ENCODE measurements at places on chromosomes 2 and 18. TPM values are rescaled to one million over a fixed set of nuclear protein-coding genes. Genes with fewer than 3 reads are reported as not detected.

Gene WNT6
- 2.0 TPM for total RNA-seq

Gene CXCR1
- 0.49 TPM for total RNA-seq

Gene LOXHD1
- total RNA-seq = not detected

Gene CPSF3
- total RNA-seq = 19.4 TPM

Gene ALPP
- not detected for total RNA-seq

DNA sequence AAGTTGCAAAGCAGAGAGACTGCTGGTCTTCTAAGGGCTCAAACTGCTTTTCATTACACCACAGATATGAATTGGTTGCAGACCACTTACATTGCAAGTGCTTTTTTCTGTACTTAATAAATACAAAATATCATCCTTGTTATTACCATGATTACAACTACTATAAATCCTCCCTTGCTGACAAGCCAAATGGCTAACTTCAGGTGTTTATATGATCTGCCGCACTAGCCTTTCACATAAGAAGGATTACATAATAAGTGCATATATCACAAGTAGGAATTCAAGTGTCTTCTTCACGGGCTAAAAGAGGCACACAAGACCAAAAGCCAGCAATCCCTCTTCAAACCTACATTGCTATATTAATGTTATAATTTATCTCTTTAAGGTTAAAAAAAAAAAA lies 373.0 kb downstream of the ZEB2 start:
- no peak overlapping the region for H3K4me3 ChIP-seq
- H3K36me3 ChIP-seq = no peaks in the 10 kb centered on the region
- H3K27me3 ChIP-seq = no peaks in the 10 kb centered on the region
- H3K4me1 ChIP-seq = peaks cover under 1% of the 10 kb centered on the region

DNA sequence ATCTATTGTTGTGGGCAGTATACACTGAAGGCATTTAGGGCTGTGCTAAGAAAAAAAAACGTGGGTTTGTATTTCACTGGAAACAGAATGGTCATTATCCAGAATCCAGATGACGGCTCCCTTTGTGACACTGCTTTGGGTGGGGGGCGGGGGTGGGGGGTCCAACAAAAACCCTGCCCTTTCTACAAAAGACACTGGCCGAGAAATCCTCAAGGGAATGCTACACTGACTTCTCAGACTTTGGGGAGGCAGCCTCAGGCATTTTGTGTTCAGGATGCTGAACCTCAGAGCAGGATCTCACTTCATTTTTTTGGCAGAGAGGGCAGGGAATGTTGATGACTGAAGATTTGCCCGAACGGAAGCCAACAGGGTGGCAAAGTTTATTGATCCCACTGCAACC lies 417.1 kb downstream of the HRH4 start:
- H3K4me1 ChIP-seq = no peaks in the 10 kb centered on the region
- H3K36me3 ChIP-seq = no peaks in the 10 kb centered on the region
- H3K27ac ChIP-seq = no peak overlapping the region
- DNase-seq = no peak
- no peak overlapping the region for H3K4me3 ChIP-seq

- H3K4me3 ChIP-seq = no peak overlapping the region
- no peaks in the 10 kb centered on the region for H3K27me3 ChIP-seq
- H3K4me1 ChIP-seq = peaks cover 17% of the 10 kb centered on the region
Measured at GRCh38 chr2:20356042-20356441, 5.4 kb upstream of the PUM2 start.

GRCh38 chr2:236715077-236715476 lies 145.5 kb downstream of the ACKR3 start:
- peaks cover 20% of the 10 kb centered on the region for H3K4me1 ChIP-seq
- H3K27me3 ChIP-seq = no peaks in the 10 kb centered on the region
- H3K4me3 ChIP-seq = no peak overlapping the region
- DNase-seq = no peak

DNA sequence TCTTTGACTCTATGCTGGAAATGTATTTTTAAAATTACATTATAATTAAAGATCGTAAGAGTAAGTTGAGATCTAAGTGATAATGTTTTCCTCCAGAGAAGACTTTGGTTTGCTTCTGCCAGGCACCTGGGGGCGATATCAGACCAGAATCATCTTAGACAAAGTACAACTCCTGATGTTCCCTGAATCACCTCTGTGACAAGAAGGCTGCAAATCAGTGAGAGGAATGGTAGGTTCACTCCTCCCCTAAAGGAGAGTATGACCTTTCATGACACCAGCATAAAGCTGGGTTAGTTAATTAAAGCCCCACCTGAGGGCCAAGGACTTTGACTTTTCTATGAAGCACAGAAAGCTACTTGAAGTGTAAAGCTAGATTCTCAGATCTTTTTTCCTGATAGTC lies 114.4 kb upstream of the DTNA start:
- no peaks in the 10 kb centered on the region for H3K36me3 ChIP-seq
- H3K4me1 ChIP-seq = no peaks in the 10 kb centered on the region
- H3K27ac ChIP-seq = no peak overlapping the region

- DNase-seq = no peak
- no peaks in the 10 kb centered on the region for H3K27me3 ChIP-seq
- H3K4me1 ChIP-seq = peaks cover 26% of the 10 kb centered on the region
- peak overlapping the region; percentile 52 for H3K4me3 ChIP-seq
- H3K36me3 ChIP-seq = no peaks in the 10 kb centered on the region
Measured at GRCh38 chr2:27583390-27583915, 611 bp downstream of the ZNF512 start.

- no peak overlapping the region for H3K4me3 ChIP-seq
- H3K36me3 ChIP-seq = no peaks in the 10 kb centered on the region
- peak; percentile 62 for DNase-seq
Measured at GRCh38 chr2:237327175-237327950, 86.6 kb downstream of the COL6A3 start.

GRCh38 chr18:30245766-30246455 lies 796.6 kb downstream of the DSC3 start:
- H3K36me3 ChIP-seq = no peaks in the 10 kb centered on the region
- no peak overlapping the region for H3K4me3 ChIP-seq
- H3K4me1 ChIP-seq = peaks cover 6% of the 10 kb centered on the region

DNA sequence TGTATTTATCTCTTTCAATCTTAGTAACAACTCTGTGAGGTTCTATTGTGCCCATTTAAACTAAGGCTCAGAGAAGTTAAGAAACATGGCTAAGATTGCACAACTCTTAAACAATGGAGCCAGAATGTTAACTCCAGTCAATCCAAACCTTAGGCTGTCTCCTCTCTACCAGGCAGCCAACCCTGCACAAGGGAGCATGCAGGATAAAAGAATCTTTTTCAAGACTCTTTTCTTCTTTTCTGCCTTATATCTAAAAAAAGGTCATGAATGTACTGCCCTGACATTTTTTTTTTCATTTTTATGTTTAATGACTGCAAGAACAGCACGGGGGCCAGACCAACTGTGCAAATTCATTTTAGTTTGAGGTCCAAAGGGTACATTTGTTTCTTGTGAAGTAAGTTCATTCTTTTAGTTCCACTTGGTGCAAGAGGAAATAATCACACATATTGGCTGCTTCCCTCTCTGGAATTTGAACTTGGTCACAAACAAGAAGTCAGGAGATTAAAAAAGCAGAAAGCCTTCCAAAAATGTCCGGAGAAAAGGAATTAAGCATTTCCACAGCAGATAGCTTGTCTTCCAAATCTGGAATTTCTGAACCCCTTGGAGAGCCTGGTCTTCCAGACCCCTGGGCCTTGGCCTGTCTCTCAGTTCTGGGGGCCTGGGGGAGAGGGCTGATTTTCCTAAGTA lies 96.0 kb upstream of the RIOK3 start:
- H3K36me3 ChIP-seq = no peaks in the 10 kb centered on the region
- no peak for DNase-seq
- peak overlapping the region; percentile 77 for H3K27ac ChIP-seq
- H3K27me3 ChIP-seq = no peaks in the 10 kb centered on the region

DNA sequence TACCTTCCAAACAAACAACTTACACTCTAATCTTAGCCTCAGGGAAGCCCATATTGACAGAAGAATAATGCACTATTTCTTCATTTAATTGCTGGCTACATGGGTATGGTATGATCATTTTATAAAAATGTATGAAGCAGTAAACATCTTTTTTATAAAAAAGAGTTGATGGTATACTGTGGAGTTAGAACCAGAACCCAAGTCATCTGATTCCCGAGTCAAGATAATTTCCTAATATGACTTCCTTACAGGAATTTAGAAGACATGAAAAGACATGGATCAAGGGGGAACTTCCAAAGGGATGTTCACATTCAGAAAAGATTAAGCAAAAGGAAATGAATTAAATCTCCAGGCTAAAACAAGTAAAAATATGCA lies 171.8 kb downstream of the NBAS start:
- no peaks in the 10 kb centered on the region for H3K36me3 ChIP-seq
- no peak for DNase-seq
- H3K4me3 ChIP-seq = no peak overlapping the region
- no peaks in the 10 kb centered on the region for H3K4me1 ChIP-seq
- H3K27me3 ChIP-seq = no peaks in the 10 kb centered on the region

DNA sequence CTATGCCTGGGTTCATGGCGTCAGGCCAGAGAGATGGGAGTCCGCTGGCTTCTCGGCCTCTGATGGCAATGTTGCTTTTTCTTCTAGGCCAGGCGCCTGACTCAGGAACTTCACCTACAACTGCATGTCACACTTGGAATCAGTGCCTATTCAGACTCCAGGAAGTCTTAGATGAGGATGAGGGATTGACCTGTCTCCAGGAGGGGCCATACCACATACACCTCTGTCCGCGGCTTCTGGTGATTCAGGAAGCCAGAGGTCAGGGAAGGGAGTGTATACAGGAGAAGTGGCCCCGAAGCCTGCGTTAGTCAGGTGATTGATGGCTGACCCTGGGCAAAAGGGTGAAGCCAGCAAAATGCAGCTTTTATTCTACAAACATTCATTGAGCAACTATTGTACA lies 109.1 kb upstream of the RMDN2 start:
- H3K4me3 ChIP-seq = no peak overlapping the region
- no peaks in the 10 kb centered on the region for H3K36me3 ChIP-seq
- peak; percentile 20 for DNase-seq
- H3K27ac ChIP-seq = no peak overlapping the region
- H3K4me1 ChIP-seq = no peaks in the 10 kb centered on the region
- H3K27me3 ChIP-seq = no peaks in the 10 kb centered on the region

DNA sequence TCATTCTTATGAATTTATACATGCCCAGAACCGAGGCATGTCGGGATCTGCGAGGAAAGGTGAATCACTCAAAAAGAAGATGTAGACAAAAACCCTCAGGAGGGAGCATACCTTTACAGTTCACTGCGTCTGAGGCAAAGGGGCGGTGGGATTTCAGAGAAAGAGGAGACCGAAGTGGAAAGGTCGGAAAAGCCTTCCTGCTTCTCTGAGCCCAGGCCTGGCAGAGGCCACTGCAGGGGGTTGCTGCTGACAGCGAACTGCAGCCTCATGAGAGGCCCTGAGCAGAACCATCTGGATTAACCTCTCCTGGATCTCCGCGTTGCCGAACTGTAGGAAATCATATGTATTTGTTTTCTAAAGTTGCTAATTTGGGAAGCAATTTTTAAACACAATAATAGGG lies 713.1 kb upstream of the SOX11 start:
- no peak overlapping the region for H3K27ac ChIP-seq
- DNase-seq = no peak
- H3K27me3 ChIP-seq = no peaks in the 10 kb centered on the region
- no peak overlapping the region for H3K4me3 ChIP-seq
- H3K4me1 ChIP-seq = no peaks in the 10 kb centered on the region
- H3K36me3 ChIP-seq = no peaks in the 10 kb centered on the region

DNA sequence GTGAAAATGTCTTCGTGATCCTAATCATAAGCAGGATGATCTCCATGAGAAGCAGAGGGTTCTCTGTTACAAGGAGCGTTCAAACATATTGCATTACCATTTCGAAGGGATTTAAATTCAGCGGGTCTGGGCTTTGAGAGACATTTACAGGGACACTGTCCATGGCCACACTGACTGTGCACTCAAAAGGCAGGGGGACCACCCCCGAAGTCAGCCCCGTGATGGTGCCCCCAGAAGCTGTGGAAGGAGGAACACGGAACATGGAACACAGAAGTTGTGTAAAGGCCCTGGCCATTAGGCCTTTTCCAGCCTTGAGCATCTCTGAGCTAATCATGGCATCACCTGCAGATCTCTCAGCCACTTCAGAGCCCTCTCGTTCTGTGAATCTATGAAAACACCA lies 268.4 kb upstream of the MYT1L start:
- H3K36me3 ChIP-seq = no peaks in the 10 kb centered on the region
- H3K4me1 ChIP-seq = no peaks in the 10 kb centered on the region
- H3K4me3 ChIP-seq = no peak overlapping the region
- no peak overlapping the region for H3K27ac ChIP-seq
- no peak for DNase-seq

DNA sequence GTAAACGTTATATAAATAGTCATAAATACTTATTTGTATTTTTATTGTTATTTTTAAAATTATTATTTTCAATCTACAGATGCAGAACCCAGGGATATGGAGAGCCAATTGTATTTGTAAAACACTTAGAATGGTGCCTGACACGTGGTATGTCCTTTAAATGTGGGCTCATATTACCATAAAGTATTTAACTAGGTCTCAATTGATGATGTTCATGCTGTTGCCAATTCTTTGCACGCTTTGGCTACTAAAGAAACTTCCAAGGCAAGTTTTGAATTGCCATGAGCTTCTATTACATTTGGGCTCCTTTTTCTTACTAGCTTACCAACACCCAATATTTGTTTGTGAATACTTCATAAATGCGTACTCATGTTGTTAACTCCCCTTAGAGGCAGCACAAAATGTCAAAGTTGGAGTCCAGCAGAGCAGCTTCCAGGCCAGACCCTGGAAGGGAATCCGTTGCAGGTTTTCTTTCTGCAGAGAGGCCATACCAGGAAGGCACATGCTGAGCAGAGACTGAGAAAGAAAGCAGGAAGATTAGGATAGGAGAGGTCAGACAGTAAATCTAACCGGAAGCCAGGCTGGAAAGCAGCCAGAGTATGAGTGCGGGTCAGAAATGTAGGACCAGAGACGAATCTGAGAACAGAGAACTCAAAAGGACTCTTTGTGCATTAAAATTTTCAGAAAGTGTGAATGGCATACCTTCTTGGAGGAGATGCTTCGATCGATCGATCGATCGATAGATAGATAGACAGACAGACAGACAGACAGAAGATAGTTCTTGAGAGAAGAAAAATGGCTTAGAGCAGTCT lies 4.2 kb upstream of the NOSTRIN start:
- H3K4me3 ChIP-seq = no peak overlapping the region
- H3K27me3 ChIP-seq = no peaks in the 10 kb centered on the region
- H3K4me1 ChIP-seq = peaks cover 14% of the 10 kb centered on the region
- H3K27ac ChIP-seq = no peak overlapping the region

GRCh38 chr2:192146069-192147015 lies 48.4 kb downstream of the TMEFF2 start:
- no peak overlapping the region for H3K27ac ChIP-seq
- DNase-seq = no peak
- H3K27me3 ChIP-seq = no peaks in the 10 kb centered on the region

DNA sequence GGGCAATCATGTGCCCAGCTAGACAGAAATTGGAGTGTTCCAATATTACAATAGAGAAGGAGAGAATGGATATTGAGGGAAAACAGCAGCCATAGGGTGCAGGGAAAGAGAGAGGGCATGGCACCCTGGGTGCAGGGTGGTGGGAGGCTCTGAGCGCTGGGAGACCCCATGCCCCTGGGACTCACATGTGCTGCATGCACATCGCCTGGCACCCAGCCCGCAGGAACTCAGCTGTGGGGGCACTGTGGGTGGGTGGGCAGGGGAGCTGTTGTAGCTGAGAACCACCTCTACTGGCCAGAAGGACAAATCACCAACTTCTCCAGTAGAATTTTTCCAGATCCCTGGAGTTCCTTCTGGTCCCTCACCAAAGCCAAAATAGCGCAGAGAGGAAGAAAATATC lies 7.2 kb upstream of the NEURL3 start:
- no peak overlapping the region for H3K27ac ChIP-seq
- H3K4me3 ChIP-seq = no peak overlapping the region
- no peaks in the 10 kb centered on the region for H3K36me3 ChIP-seq
- H3K4me1 ChIP-seq = peaks cover 24% of the 10 kb centered on the region

- no peak overlapping the region for H3K4me3 ChIP-seq
- H3K27ac ChIP-seq = peak overlapping the region; percentile 76
- DNase-seq = no peak
- no peaks in the 10 kb centered on the region for H3K27me3 ChIP-seq
- H3K36me3 ChIP-seq = no peaks in the 10 kb centered on the region
- peaks cover 20% of the 10 kb centered on the region for H3K4me1 ChIP-seq
Measured at GRCh38 chr2:237223201-237223861, 137.6 kb downstream of the COPS8 start.
